ENCODE measurements at places on chromosomes 7 and 10.
A peak's percentile ranks its signal among the peaks of the same experiment; 100 is the strongest.

GRCh38 chr7:116273918-116274301 is 63.6 kb downstream of the TES start:
- no peak for DNase-seq

GRCh38 chr10:61364619-61365018 is 88.6 kb downstream of the TMEM26 start:
- no peak for DNase-seq

DNA sequence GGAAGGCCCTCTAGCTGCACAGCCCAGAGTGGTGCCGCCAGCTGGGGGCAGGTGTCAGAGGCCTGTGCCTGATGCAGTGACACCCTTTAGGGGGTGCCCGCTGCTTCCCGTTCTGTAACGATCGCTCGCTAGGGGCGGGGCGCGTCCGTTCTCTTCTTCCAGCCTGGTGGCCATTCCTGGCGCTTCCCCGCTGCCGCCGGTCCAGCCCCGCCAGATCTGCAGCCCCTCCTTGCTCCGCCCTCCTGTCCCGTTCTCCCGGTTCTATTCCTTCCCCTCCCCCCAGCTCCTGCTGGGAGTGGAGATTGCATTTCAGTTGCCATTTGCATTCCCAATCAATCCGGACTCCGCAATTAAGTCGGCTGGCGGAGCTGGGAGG is 39.2 kb downstream of the AGAP3 start:
- DNase-seq: no peak

DNA sequence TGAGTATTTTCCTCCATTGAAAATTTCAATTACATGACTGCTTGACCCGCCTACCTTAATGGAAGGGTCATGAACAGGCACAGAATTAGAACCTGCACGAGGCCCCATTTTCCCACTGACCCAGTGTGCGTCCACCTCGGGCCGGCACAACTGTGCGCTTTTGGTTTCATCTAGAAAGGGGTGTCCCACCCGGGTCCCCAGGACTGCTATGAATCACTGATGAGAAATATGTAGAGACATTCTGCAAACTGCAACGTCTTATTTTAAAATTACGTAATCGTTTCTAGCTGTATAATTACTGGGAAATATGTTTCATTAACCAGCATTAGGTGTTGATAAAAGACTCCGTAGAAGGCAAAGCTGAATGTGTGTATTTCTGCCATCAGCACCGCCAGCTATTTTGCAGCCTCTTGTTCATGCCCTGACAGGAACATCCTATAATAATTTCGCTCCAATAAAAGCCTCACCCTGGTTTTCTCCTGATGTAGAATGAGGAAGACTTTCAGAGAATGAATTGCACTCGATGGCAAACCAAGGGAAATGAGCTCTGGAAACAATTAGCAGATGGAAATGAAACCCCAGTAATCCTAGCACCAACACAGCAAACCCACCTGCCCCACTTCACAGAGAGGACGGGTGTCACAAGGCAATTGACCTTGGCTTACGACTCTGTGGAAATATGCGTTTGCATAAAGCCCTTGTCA is 562.1 kb downstream of the DNAJB6 start:
- DNase-seq: no peak

- DNase-seq: peak; percentile 44
Observed at GRCh38 chr7:141071855-141072547, 1.9 kb upstream of the TMEM178B start.

GRCh38 chr10:38094927-38095574 is 914 bp downstream of the ZNF37A start:
- no peak for DNase-seq

DNA sequence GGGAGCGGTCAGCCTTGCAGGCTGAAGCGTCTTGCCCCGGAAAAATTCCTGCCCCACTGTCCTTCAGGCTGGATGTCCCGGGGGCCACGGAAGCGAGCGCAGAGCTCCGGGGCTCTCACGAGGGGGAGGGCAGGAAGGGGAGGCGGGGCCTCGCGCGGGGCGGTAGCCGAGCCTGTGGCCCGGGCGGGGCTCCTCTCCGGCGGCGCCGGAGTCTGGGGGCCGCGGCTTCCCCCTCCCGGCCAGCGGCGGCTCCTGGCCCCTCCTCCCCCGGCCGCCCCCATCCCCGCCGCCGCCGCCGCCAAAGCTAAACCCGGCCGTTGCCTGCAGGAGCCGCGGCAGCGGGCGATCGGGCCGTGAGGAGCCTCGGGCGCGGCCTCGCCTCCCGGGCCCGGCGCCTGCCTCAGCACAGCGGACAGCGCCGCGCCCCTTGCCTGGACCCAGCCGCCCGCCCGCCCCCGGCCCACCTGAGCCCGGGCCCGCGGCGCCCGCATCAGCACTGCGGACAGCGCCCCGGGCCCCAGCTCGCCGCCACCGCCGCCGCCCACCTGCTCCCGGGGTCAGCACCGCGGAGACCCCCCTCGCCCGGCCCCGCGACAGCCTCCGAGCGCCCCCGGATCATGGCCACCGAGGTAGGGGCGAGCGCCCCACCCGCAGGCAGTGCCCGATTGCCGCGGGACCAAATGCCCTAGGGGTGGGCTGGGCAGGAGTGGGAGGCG is at the start of gene GOLGA7B:
Gene GOLGA7B, plus strand, starts transcription at position 157 of the 716 bp plus-strand sequence. Its CDS starts 461 bp downstream, at position 618.
- DNase-seq: peak; percentile 90

DNA sequence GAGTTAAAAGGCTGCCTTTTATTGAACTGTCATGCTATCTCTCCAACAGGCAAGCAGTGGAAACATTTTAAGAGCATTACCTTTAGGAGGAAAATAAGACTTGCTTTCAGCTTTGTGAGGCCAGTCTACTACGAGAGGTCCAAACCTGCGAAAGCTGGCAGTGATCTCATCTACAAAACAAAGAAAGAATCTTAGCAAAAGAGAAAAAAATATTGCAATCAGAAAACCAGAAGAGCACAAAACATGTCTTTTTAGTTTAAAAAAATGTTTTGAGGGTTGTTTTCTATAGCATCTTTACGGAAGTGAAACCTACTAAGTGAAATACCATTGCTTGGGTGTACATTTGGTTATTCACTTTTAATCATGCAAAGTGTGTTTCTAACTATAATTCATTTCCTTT is 147.9 kb downstream of the CPEB3 start:
- no peak for DNase-seq

- DNase-seq: no peak
Observed at GRCh38 chr7:1679326-1679965, 9.4 kb downstream of the ELFN1 start.

DNA sequence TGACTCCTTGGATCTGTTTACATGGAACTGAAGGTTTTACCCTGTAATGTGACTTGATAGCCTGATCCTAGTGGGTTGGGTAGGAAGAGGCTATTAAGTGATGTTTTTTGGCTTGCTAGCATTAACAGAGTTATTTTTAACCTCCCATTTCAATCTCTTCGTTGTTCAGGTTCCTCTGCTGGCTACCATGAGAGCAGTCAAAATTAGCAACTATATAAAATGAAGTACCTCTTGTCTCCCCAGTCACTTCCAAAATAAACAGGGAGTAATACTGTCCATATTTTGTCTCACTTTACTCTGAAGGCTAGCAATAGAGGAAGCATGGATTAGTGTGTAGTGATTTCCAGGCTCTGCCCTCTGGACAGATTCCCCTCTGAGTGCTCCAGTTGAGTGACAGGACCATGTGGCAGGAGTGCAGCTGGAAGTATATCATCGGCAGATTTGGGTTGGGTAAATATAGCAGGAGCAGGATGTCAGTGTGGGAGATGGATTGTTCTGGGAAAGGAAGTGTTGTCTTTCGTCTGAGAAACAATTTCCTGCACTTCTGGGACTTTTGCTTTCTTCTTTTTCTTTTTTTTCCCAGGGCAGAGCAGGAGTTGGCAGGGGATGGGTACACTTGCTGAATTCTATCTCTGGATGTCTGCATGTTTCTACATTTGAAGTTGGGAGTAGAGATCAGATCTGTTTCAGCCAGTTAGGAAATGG is 35.2 kb downstream of the GBF1 start:
- DNase-seq: peak; percentile 27

DNA sequence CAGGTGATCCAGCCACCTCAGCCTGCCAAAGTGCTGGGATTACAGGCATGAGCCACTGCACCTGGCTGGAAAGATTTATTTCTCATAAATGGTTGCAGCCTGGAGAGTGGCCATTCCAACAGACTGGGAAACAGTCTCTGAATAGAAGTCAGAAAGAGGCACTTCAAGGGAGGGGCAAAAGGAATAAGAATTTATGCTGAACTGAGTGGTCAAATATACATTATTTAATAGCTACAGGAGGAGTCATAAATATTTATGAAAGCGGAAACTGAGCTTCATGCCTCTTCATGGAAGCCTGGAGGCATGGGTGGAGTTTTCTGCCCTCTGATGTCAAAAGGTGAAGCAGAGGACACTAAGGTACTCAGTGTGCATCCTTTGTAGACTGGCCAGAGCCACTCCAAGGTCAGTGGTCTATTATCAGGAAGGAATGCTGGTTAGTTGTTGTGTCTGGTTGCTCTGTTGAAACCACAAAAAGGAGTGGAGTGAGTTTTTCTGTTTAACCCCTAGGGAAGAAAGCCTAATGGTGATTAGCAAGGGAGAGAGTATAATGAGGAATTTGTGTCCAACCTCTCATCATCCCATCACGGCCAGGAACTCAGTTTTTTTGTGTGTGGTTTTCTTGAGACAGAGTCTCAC is 9.3 kb upstream of the NRBF2 start:
- no peak for DNase-seq

- DNase-seq: no peak
Observed at GRCh38 chr10:78798976-78799730, 269.6 kb upstream of the ZMIZ1 start.

GRCh38 chr10:20065814-20066213 is 249.6 kb downstream of the PLXDC2 start:
- DNase-seq: no peak

DNA sequence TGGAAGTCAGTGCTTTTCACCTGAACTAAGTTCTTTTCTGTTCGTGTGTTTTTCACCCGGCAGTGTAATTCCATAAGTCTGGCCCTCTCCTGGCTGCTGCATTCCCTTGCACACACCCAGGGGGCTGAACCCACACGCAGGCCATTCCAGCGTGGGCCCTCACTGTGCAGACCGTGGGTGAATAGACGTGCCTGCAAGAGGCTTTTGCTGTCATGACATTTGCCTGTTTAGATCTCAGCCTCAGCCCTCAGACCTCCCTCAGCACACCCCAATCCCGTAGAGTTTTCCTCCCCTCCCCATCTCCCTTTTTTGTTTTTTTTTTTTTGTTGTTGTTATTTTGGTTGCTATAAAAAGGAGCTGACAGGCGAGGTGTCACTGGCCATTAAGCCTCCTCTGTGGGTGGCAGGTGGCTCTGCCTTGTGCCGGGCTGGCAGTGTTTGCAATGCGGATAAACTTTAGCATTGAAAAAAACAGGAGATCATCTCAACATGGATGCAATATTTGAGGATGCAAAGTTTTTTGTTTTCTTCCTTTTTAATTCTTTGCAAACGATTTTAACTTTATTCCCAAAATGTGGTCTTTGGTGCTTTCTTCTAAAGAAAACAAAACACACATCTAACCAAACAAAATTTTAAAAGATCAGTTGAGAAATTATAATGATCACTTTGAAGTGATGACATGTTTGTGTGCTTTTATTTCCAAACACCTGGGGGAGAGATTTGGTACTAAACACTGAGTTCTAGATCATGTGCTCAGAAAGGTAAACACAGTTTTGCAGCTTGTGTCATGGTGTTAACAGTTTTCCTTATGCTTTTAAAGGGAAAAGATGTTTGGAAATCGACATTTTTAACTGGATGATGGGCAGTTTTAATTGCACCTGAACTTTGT is 58.8 kb downstream of the WDR37 start:
- DNase-seq: peak; percentile 70

- DNase-seq: no peak
Observed at GRCh38 chr10:112244197-112244596, 39.0 kb upstream of the TECTB start.

- no peak for DNase-seq
Observed at GRCh38 chr7:131956864-131957263, 400.4 kb upstream of the PODXL start.

DNA sequence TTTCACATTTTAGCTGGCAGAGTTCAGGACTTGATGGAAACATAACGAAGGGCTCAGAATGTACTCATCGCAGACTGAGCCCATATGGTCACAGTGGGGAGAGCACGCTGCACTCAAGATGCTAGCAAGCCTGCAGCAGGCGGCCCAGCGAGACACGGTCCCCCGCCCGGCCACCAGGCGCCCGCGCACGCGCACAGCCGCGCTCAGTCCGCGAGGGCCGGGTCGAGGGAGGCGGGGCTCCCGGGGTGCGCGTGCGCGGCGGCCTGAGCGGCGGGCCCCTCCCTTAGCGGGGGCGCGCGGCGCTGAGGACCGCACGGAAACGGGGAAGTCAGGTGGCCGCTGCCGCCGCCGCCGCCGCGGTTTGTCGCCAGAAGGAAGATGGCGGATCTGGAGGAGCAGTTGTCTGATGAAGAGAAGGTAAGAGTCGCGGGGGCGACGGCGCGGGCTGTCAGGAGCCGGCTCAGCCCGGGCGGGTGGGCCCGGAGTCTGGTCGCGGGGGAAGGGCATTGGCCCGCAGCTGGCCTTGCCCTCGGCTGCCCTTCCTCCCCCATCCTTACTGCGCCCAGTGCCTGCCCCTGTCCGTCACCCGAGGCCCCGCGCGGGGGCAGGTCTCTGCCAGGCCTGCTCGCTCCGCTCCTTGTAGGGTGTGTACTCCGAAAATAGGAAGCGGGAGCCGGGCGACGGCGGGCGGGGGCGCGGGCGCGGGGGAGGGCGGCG is at the start of gene CAPZA2:
Gene CAPZA2, plus strand, starts transcription at position 354 of the 717 bp plus-strand sequence. Its CDS starts 25 bp downstream, at position 379.
- peak; percentile 97 for DNase-seq

- no peak for DNase-seq
Observed at GRCh38 chr7:6022707-6023106, 8.5 kb upstream of the ANKRD61 start.

DNA sequence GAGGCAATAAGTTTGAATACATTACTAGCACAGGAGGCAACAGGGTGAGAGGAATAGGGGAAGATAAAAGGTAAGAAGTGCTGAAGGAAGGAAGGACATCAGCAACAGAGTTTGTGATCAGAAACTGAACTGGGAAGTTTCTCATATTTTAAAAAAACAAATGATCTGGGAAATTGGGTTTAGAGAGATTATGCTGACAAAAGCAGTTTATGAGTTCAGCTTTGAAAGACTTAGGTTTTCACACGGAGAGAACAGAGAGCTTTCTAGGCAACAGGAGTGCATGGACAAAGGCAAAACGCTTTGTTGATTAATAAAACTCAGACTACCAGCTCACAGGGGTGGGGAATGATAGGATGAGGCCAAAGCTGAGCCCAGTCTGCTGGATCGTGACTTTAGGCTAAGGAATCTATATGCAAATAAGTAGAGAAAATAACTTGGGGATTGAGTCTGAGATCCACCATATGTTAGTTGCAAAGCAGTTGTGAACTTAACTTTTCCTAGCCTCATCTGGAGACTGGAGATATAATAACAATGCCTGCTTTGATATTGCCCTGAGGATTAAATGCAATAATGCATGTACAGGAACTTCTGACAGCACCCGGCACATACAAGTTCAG is 4.2 kb downstream of the OSBPL3 start:
- no peak for DNase-seq

DNA sequence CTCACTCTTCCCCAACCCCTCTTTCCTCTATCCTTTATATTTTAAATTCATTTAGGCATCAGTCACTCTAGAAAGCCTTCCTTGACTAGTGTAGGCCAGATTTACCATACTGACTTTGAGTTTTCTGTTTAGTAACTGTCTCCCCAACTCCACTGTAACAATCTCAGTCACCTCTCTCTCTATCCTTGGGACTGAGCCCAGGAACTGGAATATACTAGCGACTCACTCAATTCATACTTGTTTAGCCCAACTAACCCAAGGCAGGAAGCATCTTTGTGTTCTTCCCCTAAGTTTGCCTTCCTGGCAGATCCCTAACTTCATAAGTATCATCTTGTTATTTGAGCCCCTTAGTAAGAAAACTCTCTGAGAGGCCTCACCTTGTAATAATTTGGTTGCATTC is 19.1 kb downstream of the PLCE1 start:
- no peak for DNase-seq

GRCh38 chr10:47159361-47160260 is 140.4 kb upstream of the GDF10 start:
- DNase-seq: no peak
